ENCODE measurements at places on chromosomes 11 and 22.
A peak's percentile ranks its signal among the peaks of the same experiment; 100 is the strongest.

DNA sequence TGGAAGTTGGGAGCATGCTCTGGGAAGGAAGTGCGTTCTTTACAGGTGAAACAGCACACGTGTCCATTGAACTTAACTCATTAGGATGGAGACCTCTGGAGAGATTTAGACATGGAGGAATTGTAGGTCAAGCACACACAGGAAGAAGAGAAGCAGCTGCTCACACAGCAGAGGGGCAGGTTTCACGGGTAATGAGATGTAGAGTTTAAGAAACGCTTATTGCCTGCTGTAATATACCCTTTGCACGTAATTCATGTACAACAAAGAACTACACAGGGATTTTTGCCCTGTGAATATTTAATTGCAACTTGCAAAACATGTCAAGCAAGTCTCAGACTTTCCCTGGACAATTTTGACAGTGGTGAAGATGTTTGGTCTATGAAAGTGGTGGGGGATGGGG is 508.0 kb downstream of the OPCML start:
- no peak for DNase-seq

- DNase-seq, result no peak
Measured at GRCh38 chr11:2581151-2581930, 118.5 kb downstream of the KCNQ1OT1 start.

GRCh38 chr22:38230108-38230825 is 28.5 kb downstream of the MAFF start:
- no peak for DNase-seq

DNA sequence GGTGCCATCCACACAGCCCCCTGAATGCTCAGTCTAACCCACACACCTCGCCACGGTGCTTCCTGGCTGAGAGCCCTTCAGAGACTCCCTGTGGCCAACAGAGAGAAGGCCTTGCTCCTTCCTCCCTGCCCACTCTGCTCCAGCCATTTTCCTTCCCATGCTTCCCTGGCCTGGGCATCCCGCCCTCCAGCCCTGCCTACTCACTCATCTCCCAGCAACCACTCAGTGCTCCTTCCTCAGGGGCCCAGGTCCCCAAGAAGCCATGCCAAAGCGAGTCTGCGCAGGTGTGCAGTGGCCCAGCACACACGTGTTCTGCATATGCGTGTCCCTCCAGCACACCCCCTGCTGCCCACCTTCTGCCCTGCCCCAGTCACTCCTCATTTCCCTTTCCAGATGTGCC is 56.4 kb downstream of the NECTIN1 start:
- DNase-seq, result no peak

- DNase-seq, result no peak
Measured at GRCh38 chr22:24593836-24594568, 1.1 kb upstream of the LRRC75B start.

DNA sequence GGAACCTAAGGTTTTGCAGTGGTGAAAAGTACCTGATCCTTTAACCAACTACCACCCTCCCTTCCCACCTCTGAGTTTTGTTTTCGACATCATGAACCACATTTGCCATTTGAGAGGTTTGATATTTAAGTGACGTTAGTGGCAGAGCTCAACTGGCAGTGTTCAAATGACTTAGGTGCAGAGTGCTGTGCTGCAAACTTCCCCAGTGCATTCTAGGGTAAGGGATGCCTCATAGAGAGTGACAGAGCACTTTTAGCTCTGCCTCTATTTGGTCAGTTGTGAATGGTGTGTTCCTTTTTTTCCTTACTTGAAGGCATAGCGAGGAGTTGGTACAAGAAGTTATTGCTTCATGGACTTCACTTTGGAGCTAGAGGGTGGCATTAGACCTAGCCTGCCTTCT is 9.4 kb downstream of the BMAL1 start:
- DNase-seq, result no peak

DNA sequence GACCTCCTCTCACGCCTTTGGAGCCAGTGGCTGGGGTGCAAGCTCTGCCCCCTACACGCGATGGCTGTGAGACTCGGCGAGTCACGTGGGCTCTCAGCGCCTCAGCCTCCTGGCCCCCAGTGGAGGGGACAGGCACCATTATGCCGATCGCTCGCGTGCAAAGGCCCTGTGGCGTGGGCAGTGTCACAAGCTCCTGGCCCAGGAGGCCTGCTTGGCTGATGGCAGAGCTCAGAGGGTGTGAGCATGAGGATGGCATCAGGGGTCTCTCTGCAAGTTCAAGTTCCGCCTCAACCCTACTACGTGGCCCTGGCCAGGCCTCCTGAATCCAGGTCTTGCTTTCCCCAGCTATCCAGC is 90.8 kb upstream of the KCNQ1OT1 start:
- DNase-seq, result no peak

DNA sequence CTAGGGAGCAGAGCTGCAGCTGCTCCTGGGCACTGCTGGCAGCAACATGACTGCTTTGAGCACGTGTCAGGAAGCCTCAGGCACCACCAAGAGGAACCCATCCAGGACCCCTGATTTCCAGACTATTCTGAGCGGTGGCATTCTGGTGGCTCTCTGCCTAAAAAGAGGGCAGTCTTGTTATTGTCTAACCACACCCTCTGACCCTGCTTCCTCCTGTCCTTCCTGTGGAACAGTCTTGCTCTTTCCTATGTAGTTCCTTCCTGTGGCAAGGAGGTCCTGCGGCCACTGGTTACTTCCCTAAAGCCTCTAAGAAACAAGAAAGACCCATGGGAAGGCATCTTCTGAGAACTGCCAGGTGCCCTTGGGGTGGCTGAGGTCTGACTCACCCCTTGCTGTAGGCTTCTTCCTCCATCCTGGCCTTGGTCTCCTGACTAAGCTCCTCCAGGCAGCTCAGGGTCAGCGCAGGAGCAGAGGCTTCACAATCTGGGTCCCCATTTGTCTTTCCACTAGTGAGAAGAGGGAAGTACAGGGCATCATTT is 13.1 kb upstream of the LYVE1 start:
- no peak for DNase-seq

- DNase-seq, result no peak
Measured at GRCh38 chr11:62547691-62548281, 1.2 kb upstream of the AHNAK start.

DNA sequence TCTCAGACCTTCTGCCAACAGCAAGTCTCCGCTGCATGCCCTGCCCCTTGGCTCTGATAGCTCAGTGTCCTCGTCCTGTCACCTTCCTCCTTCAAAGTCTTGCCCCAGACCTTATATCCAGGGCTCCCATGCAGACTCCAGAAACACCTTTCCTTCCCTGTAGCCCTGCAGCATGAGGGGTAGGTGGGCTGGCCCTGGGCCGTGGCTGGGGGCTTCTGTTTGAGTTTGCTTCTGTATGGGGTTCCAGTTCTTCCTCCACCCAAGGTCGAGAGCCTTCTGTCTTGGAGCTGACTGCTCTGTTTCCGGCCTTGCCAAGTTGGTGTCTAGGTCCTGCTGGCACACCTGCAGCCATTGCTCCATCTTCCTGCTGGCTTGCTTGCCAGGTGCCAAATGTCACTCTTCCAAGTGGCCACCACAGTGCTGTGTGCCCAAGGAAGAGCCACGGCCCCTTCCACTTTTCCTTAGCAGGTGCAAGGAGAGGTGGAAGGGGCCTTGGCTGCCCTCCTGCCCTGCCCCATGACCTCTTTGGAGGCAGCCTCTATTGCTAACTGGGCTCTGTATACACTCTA is 74.8 kb upstream of the NECTIN1 start:
- DNase-seq, result no peak

DNA sequence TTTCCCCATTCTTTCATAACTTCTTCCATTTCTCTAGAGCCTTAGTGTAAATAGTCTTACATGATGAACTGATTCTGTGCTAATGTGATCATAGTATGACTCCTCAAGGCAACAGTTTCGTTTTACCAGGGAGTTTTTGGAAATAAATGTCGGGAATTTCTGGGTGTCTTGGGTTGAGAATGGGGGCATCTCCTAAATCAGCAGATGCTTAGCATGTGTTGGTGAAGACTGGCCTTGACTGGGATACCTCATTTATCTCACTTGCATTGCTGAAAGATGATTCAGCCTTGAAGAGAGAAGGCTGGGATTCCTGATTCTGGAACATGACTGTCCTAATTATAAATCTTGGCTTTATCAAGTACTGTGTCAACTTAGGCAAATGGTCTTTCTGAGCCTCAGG is 115.7 kb upstream of the C11orf87 start:
- DNase-seq, result no peak

DNA sequence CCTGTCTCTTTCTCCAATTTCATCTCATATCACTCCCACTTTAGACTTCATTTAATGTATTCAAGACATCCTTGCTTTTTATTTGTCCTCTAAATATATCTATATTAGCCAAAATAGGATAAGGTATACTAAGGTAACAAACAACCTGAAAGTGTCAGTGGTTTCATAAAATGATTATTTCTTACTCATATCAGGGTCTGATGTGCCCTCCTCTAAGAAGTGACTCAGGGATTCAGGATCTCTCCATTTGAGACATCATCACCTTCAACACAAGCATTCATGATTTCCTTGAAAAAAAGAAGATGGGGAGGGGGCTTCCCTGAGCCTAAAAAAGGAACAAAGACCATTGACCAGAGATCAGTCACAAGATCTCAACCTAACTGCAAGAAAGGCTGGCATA is 131.4 kb upstream of the POU2AF2 start:
- no peak for DNase-seq

DNA sequence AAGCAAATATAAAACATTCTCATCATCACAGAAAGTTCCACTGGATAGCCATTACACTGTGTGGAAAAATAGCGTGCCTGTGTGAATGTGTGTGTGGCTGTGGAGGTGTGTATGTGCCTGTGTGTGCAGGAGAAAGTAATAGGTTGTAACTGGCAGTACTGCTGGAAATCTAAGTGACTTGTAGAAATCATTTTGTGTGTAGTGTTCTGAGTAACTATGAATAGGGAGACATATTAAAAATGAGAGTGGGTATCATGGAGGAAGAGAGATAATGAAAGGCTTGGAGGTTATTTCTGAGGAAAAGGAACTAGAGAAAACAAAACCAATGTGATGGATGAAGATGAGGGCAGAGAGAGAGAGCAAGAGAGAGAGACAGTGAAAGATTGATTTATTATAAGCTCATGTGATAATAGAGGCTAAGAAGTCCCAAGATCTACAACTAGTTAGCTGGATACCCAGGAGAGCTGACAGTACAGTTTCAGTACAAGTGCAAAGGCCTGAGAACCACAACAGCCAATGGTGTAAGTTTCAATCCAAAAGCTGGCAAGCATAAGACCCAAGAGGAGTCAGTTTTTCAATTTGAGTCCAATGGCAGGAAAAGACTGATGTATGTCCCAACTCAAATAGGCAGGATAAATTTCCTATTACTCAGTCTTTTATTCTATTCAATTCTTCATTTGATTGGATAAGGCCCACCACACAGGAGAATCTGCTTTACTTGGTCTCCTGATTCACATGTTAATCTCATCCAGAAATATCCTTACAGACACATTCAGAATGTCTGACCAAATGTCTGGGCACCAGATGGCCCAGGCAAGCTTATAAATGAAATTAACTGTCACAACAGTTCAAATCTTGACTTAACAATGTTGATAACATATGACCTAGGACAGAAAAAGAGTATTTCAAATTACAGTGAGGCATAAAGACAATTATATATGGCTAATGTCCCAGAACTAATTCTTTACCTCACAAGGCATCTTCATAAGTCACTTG is 14.9 kb downstream of the KBTBD3 start:
- no peak for DNase-seq

GRCh38 chr11:65767406-65767805 is 13.4 kb downstream of the AP5B1 start:
- no peak for DNase-seq

DNA sequence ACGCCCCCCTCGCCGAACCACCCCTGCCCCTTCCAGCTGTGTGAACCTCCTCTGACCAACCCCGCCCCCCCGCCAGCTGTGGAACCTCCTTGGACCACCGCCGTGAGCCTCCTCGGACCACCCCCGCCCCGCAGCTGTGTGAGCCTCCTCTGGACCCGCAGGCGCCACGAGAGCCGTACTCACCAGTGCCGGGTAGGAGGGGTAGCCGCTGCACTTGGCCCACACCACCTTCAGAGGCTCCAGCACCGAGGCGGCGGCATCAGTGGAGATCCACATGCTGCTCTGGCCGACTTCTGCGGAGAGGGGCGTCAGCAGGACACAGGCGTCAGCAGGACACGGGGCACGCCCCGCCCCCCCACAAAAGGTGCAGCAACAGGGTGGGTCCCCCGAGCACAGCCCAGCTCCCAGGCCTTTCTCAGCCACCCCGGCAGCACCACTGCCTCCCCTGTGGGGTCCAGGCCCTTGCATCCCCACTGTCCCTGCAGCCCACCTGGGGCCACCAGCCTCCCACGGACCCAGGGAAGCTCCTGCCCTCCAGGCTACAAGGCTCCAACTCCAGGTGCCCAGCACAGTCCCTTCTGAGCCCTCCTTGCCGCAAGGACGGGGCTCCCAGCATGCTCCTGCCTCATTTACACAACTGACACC is 51.7 kb downstream of the BRD1 start:
- no peak for DNase-seq

DNA sequence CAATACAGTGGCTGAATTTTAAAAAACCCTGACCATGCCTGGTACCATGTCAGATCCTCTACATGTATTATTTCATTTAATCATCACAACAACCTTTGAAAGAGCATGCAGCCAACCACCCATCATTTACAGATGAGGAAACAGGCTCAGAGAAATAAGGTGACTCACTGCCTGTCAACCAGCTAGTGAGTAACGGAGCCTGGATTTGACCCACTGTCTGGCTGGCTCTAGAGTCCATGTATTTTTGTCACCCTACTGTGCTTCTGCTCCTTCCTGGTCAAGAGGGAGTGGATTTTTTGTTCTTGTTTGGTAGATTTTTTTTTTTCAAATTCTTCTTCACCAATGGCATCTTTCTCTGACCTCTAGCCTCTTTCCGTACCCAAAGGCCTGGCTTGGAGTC is 77.4 kb downstream of the CWC15 start:
- no peak for DNase-seq

- no peak for DNase-seq
Measured at GRCh38 chr11:61951484-61952135, 1.5 kb downstream of the BEST1 start.

GRCh38 chr11:132046288-132046865 is 676.0 kb downstream of the NTM start:
- no peak for DNase-seq

DNA sequence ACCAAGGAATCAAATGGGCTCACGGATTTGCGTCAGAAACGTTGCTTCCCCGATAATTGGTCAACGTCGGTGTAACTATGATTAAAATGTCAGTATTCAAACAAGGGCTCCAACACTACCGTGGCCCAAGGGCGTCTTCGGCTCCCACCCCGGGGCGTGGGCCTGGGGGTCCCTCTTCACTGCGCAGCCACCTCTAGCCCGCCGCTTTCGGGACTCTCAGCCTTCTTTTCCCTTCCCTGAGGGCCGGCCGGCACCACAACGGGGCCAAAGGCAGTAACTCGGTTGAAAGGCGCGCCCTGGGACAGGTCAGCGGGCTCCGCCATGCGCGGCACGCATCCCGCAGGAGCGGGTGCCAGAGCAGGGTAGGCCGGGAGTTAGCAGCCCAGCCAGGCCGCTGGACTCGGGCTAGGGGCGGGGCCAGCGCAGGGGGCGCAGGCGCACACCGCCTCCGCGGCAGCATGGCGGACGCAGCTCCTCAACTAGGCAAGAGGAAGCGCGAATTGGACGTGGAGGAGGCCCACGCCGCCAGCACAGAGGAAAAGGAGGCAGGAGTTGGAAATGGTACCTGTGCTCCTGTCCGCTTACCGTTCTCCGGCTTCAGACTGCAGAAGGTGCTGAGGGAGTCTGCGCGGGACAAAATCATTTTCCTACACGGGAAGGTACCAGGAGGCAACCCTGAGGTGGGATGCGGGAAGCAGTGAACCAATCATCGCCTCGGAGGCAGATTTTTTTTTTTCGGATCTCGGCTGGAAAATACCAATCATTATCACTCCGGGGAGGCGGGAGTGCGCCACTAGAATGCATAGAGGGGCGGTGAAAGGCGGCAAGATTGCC is at the start of gene DCPS:
DCPS (plus strand) TSS at position 438 of the 834 bp plus-strand sequence; CDS start at position 459, 21 bp downstream.
- peak; percentile 94 for DNase-seq

- no peak for DNase-seq
Measured at GRCh38 chr11:119618208-119618909, 110.6 kb downstream of the NECTIN1 start.
